ENCODE measurements at places on chromosomes 12 and 14. TPM values are rescaled to one million over a fixed set of nuclear protein-coding genes. Genes with fewer than 3 reads are reported as not detected.

DNA sequence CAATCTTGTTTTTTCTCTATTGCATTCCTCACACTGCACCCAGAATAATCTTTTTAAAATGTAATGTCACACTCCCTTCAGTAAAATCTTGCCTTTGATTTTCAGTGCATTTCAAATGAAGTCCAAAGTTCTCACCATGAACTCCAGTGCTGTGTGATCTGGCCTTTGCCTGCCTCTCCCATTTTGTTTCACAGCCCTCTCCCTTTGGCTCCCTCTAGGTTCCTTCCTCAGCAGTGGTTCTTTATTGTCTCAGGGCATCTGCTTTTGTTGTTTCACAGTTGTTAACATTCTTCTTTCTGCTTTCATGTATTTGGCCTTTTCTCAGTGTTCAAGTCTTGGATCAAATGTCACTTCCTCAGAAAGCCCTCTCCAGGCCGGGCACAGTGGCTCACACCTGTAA lies 84.5 kb upstream of the AMN1 start:
- DNase-seq: no peak
- H3K27me3 ChIP-seq: no peaks in the 10 kb centered on the region
- no peaks in the 10 kb centered on the region for H3K36me3 ChIP-seq
- H3K27ac ChIP-seq: no peak overlapping the region

DNA sequence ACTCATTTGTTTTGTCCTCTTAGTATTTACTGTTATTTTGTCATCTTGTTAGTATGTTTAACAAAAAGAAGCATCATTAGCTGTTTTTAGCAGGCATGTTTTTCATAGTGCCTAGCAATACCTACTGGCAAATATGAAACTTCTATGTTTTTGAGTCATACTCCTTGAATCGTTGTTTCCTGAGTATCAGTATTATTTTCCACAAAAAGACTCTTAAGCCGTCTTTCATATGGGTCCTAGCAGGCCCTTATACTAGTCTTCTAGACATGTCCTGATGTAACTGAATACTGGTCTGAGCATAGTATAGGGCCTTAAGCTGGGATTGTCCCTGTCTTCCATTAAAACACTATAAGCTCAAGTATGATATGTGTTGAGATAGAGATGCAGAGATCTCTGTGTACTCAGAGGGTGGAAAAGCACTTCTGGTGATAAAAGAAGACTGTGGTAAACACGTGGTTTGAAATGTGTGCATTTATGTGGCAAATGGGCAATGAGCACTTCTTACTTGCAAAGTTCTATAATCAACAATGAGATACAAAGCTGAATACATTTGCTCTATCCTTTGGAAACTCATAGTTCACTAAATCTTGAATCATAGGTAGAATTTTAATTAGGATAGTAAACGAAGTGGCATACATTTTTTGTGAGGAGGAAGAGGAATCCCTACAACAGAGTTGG lies 348.8 kb downstream of the PDZRN4 start:
- no peak overlapping the region for H3K4me3 ChIP-seq
- H3K27me3 ChIP-seq: no peaks in the 10 kb centered on the region
- no peaks in the 10 kb centered on the region for H3K36me3 ChIP-seq
- no peak for DNase-seq
- H3K4me1 ChIP-seq: no peaks in the 10 kb centered on the region

DNA sequence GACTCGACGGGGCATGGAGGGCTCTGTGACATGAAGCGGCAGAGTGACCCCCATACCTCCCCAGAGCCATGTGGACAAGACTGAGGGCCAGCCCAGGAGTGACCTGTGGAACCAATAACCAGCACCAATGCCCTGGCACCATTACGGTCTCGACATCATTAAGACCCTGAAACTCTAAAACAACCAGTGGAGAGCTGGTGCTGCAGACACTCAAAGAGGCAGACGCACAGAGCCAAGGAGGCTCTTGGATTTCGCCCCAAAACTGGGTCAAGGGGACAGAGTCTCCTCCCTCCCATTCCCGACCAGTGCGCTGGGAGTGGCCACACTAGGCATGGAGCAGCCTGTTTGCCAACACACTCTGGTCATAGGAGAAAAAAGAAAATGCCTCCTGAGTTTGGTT lies 41.6 kb upstream of the VASH1 start:
- H3K4me1 ChIP-seq: peaks cover 6% of the 10 kb centered on the region
- no peaks in the 10 kb centered on the region for H3K27me3 ChIP-seq
- no peak overlapping the region for H3K4me3 ChIP-seq
- H3K27ac ChIP-seq: no peak overlapping the region

- no peaks in the 10 kb centered on the region for H3K4me1 ChIP-seq
- H3K4me3 ChIP-seq: no peak overlapping the region
- DNase-seq: no peak
- peaks cover 25% of the 10 kb centered on the region for H3K36me3 ChIP-seq
- H3K27me3 ChIP-seq: no peaks in the 10 kb centered on the region
- H3K27ac ChIP-seq: no peak overlapping the region
Observed at GRCh38 chr12:118023301-118023860, 6.9 kb downstream of the RFC5 start.

DNA sequence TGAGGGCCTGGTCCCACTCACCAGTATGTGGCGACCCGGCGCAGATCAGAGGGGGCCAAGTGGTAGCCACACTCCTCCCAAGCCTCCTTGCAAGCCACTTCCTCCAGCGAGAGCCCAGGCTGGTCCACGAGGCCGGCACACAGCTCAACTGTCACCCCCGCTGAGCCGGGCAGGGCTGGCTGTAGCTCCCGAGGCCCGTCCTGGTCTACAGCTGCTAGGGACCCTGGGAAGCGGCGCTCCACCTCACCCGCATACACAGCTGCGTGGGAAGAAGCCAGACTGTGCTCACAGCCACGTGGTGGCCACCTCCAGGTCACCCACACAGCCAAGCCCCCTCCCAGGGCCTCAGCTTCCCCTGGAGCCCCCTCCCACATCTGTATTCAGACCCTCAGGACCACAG lies 4.6 kb downstream of the NUDT14 start:
- H3K27me3 ChIP-seq: no peaks in the 10 kb centered on the region
- no peak for DNase-seq
- H3K27ac ChIP-seq: no peak overlapping the region
- peaks cover 22% of the 10 kb centered on the region for H3K4me1 ChIP-seq

DNA sequence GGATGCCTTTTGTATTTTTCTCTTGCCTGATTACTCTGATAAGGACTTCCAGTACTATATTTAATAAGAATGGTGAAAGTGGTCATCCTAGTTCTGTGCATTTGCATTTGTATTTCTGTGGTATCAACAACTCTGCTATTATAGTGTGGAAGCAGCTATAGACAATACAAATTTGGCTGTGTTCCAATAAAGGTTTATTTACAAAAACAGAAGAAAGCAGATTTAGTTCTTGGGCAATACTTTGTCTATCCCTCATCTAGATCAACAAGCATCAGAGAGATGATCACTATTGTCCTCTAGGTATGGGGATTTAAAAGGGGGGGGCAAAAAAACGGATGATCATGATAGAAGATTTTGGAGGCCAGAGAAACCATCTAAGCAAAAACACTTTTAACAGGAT lies 19.1 kb upstream of the BTG1 start:
- DNase-seq: no peak
- H3K27me3 ChIP-seq: no peaks in the 10 kb centered on the region
- peaks cover 25% of the 10 kb centered on the region for H3K4me1 ChIP-seq
- no peaks in the 10 kb centered on the region for H3K36me3 ChIP-seq

- no peak for DNase-seq
- peaks cover 59% of the 10 kb centered on the region for H3K36me3 ChIP-seq
- H3K27ac ChIP-seq: no peak overlapping the region
- no peak overlapping the region for H3K4me3 ChIP-seq
- H3K4me1 ChIP-seq: peaks cover 22% of the 10 kb centered on the region
Observed at GRCh38 chr14:61462566-61463193, 141.3 kb downstream of the PRKCH start.

GRCh38 chr12:25496098-25496587 lies 56.9 kb downstream of the LMNTD1 start:
- no peaks in the 10 kb centered on the region for H3K4me1 ChIP-seq
- DNase-seq: peak; percentile 6
- no peaks in the 10 kb centered on the region for H3K36me3 ChIP-seq
- H3K27ac ChIP-seq: no peak overlapping the region
- H3K4me3 ChIP-seq: no peak overlapping the region

- H3K27me3 ChIP-seq: no peaks in the 10 kb centered on the region
- H3K4me3 ChIP-seq: no peak overlapping the region
- peaks cover 4% of the 10 kb centered on the region for H3K36me3 ChIP-seq
- H3K27ac ChIP-seq: no peak overlapping the region
- no peaks in the 10 kb centered on the region for H3K4me1 ChIP-seq
Observed at GRCh38 chr12:113310489-113310888, 24.4 kb downstream of the SLC8B1 start.

- H3K36me3 ChIP-seq: no peaks in the 10 kb centered on the region
- H3K4me3 ChIP-seq: no peak overlapping the region
- H3K27ac ChIP-seq: no peak overlapping the region
- H3K4me1 ChIP-seq: no peaks in the 10 kb centered on the region
- H3K27me3 ChIP-seq: no peaks in the 10 kb centered on the region
Observed at GRCh38 chr12:126591533-126591932, 1526.3 kb downstream of the AACS start.

GRCh38 chr14:35281341-35281740 lies 10.8 kb upstream of the PSMA6 start:
- no peak overlapping the region for H3K4me3 ChIP-seq
- H3K27ac ChIP-seq: no peak overlapping the region
- no peaks in the 10 kb centered on the region for H3K27me3 ChIP-seq
- peaks cover 20% of the 10 kb centered on the region for H3K4me1 ChIP-seq
- no peak for DNase-seq

DNA sequence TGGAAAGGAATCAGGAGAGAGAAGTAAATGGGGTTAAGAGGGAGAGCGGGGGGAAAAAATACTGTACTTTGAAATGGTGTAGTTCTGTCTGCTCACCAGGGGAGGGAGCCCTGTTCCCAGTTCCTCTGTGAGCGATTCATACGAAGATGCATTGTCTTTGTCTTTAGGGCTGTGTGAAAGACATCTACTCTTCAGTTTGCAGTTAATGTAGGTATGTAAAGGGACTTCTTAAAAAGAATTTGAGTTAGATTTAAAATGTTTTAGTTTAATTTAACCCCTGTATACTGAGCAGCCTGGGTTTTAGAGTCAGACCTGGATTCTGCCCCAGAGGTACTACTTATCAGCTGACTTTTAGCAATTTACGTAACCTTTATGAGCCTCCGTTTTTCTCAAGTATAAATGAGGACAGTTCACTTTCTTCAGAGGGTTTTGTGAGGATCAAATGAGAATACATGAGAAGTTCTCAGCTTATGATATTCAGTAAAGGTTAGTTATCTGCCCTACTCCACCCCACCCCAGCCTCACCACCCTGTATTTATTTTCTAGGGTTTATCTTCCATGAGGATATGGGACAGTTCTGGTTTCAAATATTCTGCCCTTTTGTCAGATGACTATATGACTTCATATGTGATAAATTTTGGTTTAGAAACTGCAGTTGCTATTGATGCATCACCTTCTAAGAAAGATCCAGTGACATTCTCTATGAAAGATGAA lies 82.5 kb upstream of the EVL start:
- DNase-seq: peak; percentile 62
- H3K4me3 ChIP-seq: no peak overlapping the region
- no peaks in the 10 kb centered on the region for H3K36me3 ChIP-seq
- peaks cover 12% of the 10 kb centered on the region for H3K4me1 ChIP-seq
- no peak overlapping the region for H3K27ac ChIP-seq
- no peaks in the 10 kb centered on the region for H3K27me3 ChIP-seq

DNA sequence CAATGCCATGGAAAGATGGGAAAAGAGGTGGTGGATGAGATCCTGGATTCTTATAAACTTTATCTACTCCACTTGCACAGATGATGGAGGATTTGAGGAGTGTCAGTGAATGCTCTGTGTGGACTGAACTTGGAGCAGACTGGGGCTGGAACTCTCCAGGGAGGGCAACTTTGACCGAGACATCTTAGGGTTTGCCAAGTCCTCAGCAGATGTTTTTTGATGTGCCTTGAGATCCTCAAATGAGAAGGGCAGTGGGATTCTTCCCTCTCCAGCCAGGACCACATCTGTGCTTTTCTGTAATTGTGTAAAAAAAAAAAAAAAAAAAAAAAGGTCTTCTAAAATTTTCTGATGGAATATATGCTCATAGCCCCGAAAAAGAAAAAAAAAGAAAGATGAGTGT lies 23.0 kb upstream of the MYL2 start:
- H3K4me1 ChIP-seq: no peaks in the 10 kb centered on the region
- no peak overlapping the region for H3K4me3 ChIP-seq
- H3K27me3 ChIP-seq: no peaks in the 10 kb centered on the region
- no peak for DNase-seq

GRCh38 chr12:17456486-17456885 lies 633.5 kb downstream of the RERGL start:
- no peak for DNase-seq
- no peaks in the 10 kb centered on the region for H3K27me3 ChIP-seq
- no peak overlapping the region for H3K27ac ChIP-seq
- no peaks in the 10 kb centered on the region for H3K36me3 ChIP-seq
- no peak overlapping the region for H3K4me3 ChIP-seq

DNA sequence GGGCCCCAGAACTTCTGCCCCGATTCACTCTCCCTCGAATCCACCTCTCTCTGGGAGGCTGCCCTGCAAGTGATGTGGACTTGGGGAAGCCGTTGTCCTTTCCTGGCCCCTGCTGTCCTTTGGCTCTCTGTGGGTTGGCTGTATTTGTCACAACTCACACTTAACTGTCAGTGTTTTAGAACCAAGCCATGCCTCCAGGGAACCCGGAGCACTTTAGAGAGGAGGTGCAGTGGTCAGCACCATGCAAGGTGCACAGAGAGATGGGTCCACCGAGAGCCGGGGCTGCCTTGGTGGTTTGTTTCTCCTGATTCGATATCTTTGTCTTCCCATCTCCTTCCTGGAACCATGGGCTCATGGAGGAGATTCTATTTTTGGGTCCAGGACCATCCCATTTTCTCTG lies 129.5 kb upstream of the RTL1 start:
- H3K36me3 ChIP-seq: no peaks in the 10 kb centered on the region
- no peaks in the 10 kb centered on the region for H3K27me3 ChIP-seq
- no peak for DNase-seq
- no peaks in the 10 kb centered on the region for H3K4me1 ChIP-seq
- H3K4me3 ChIP-seq: no peak overlapping the region

Gene SERPINA6
- total RNA-seq: not detected

Gene PRKCH
- total RNA-seq: 165 TPM

Gene LRRC10
- total RNA-seq: not detected

Gene KRT82
- total RNA-seq: not detected

Gene SLCO1B1
- total RNA-seq: not detected

Gene SYNDIG1L
- total RNA-seq: not detected

Gene STXBP6
- total RNA-seq: 0.38 TPM

Gene PTGDR
- total RNA-seq: 1.4 TPM

Measured in CD8-positive, alpha-beta memory T cell (primary cell).